ENCODE measurements at places on chromosomes 4 and X. TPM values are rescaled to one million over a fixed set of nuclear protein-coding genes. Genes with fewer than 3 reads are reported as not detected.

- no peak for DNase-seq
These were observed 283.9 kb downstream of the UNC5C start for GRCh38 chr4:95264843-95265242.

- no peak for DNase-seq
These were observed 107.2 kb upstream of the PGRMC2 start for GRCh38 chr4:128394778-128395177.

GRCh38 chr4:623914-624566, 1.3 kb upstream of the PDE6B start:
- no peak for DNase-seq

DNA sequence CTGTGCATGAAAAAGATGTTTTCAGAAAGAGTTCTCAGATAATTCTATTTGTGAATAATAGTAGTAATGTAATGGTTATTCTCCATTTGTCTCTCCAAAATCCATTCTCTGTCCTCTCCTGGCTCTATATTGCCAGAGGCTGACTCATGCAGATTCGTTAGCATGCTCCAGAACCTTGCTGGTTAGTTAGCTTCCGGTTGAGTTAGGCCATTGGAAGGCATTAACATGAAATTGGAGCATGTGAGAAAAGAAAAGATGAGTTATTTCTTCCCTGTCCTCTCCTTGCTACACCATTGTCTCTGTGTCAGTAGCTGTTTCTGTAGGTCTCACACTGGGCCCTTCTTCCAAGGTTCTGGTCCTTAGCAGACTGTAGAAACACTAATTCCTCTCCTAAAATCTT, 23.5 kb upstream of the PRDM8 start:
- no peak for DNase-seq

- no peak for DNase-seq
These were observed 229.9 kb downstream of the COL25A1 start for GRCh38 chr4:109072595-109072994.

- DNase-seq = no peak
These were observed 15.9 kb downstream of the SH3TC1 start for GRCh38 chr4:8215001-8215427.

- no peak for DNase-seq
These were observed 53.9 kb upstream of the PDLIM3 start for GRCh38 chr4:185589067-185589836.

DNA sequence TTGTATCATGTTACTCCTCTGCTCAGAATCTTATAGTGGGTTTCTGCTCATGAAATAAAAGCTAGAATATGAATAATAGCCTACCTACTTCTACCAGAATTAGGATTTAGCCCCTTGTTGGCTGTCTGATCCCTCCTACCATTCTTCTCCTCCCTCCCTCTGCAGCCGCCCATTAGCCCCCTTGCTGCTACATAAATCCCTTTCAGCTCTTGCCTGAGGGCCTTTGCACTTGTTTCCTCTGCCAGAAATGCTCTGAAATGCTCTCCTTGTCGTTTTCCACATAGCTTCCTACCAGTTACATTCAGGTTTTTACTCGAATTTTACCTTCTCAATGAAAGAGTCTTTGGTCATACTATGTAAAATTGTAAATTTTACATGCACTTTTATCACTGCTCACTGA, 159.2 kb downstream of the ADGRL3 start:
- no peak for DNase-seq

DNA sequence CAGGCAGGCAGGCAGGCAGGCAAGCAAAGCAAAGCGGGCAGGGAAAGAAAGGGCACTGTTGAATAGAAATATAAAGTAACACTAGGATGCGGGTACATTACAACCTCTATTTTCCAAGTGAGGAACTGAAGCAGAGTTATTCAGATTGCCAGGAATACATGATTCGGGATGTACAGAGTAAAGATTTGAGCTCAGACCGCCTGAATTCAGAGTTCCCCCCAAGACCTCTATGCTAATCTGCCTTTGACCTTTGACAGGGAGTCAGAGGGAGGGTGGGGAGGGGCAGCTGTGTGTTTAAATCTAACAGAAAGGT, 271.9 kb upstream of the SMIM31 start:
- no peak for DNase-seq

DNA sequence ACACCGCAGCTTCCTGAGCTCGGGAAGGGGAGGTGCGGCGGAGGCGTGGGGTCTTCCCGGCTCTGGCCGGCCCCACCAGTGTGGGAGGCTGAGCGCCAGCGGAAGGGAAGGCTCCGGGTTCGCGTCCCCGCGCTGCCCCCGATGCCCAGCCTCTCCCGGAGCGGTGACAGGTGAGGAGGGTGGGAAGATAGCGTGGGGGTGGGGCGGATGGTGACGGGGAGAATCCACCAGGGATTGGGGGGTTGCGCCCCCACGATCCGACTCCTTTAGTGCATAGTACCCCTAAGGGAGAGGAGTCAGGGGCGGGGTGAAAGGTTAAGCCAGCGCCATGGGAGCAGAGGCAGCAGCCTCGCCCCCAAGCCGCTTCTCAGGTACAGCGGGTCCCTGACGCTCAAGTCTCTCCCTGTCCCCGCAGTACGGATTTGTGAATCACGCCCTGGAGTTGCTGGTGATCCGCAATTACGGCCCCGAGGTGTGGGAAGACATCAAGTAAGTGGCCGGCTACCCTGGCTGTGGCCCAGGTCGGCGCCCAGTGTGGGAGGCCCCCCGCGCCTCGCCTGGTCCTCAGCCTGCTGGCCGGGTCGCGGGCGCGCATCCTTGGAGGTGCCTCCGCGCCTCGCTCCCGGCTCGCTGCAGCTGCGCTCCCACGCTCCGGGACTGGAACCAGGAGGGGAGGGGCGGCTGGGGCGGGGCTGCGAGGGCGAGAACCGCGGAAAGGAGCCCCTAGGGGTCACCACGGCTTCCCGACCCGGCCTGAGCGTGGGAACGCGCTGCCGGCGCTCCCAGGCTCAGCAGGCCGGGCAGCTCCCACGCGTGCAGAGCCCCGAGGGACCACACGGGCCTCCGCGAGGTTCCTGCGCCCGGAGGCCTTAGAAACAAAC, 791 bp downstream of the GUCY1B1 start:
- DNase-seq = no peak

- DNase-seq = no peak
These were observed 6.5 kb downstream of the TMEM150C start for GRCh38 chr4:82555276-82555675.

DNA sequence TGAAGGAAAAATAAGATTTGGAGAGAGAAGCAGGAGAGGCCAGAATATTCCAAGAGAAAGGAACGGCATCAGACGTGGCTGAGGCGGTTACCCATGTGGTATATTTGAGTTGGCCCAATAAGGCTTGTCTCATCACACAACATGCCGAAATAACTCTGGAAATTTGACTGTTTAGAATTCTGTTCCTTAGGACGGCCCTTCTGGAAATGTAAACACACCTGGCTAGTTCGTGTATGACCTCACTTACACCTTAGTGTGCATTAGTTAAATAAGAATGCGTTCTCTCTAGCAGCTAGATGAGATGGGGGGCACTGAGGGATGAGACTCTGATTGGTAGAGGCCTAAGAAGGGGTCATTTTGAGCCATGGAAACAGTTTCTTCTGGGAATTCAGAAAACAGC, 33.2 kb upstream of the PLAC1 start:
- DNase-seq = no peak

DNA sequence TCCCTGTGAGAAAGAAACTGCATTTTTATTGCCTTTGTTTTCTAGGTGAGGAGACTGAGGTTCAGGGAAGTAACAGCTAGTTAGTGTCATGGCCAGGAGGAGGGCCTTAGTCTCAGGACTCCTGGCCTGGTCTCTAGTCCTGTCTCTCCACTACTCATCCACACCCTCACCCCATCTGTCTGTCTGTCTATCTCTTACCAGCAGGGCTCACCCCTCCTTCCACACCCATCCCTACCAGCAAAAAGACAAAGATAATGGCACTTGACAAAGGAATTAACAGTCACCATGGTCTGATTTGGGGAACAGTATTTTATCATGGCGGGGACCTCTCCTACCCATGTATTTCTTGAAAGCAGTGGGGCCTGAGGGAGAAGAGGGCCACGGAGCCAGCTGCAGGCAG, 125.8 kb downstream of the REPS2 start:
- no peak for DNase-seq

GRCh38 chrX:57289089-57289488, 2.6 kb downstream of the FAAH2 start:
- DNase-seq = no peak

- no peak for DNase-seq
These were observed 67.4 kb downstream of the AFF2 start for GRCh38 chrX:148567779-148568178.

GRCh38 chr4:114057746-114058145, 78.3 kb upstream of the ARSJ start:
- no peak for DNase-seq

GRCh38 chrX:6383917-6384316, 151.0 kb downstream of the VCX3A start:
- no peak for DNase-seq

- DNase-seq = no peak
These were observed 141.8 kb upstream of the PCDH18 start for GRCh38 chr4:137674066-137674465.

DNA sequence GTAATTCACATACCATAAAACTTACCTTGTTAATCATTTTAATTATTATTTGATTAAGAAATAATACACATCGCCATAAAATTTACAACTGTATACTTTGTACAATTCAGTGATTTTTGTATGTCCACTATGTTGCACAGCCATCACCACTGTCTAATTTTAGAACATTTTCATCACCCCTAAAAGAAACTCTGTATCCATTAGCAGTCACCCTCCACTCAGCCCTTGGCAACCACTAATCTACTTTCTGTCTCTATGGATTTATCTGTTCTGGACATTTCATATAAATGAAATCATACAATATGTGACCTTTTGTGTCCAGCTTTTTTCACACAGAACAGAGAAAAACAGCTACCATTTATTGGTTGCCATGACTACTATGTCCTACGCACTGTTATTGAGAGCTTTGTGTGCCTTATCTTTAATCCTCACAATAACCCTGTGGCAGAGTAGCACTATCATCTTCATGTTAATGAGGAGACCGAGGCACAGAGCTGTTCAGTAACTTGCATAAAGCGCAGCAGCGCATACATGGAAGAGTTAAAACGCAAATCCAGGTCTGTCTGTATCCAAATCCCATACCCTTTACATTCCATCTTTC, 64.6 kb upstream of the PAGE1 start:
- DNase-seq = no peak

- no peak for DNase-seq
These were observed 28.5 kb downstream of the ACSL4 start for GRCh38 chrX:109704563-109704962.

- DNase-seq = no peak
These were observed 717.8 kb upstream of the PCDH7 start for GRCh38 chr4:30002341-30002740.

DNA sequence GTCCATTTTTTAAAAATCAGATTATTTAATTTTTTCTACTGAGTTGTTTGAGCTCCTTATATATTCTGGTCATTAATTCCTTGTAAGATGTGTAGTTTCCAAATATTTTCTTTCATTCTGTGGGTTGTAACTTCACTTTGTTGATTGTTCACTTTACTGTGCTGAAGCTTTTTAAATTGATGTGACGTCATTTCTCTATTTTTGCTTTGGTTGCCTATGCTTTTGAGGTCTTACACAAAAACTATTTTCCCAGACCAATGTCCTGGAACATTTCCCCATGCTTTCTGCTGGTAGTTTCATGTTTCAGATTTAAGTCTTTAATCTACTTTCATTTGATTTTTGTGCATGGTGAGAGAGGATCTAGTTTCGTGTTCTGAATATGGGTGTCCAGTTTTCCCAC, 753.6 kb downstream of the TRIML1 start:
- no peak for DNase-seq

DNA sequence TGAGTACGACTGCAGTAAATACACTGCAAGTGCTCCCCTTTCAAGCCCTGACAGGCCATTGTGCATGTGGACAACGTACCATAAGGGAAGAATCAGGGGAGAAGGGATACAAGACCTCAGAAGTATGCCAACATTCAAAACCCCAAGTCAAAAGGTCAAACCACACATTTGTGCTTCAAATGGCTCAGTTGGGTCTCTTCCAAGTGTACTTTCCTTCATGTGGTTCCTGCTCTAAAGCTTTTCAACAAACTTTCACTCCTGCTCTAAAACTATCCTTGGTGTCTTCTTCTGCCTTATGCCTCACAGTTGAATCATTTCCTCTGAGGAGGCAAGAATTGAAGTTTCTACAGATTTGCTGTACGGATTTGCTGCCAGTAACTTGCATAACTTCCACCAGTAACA, 305.7 kb upstream of the SLIT2 start:
- DNase-seq = no peak

DNA sequence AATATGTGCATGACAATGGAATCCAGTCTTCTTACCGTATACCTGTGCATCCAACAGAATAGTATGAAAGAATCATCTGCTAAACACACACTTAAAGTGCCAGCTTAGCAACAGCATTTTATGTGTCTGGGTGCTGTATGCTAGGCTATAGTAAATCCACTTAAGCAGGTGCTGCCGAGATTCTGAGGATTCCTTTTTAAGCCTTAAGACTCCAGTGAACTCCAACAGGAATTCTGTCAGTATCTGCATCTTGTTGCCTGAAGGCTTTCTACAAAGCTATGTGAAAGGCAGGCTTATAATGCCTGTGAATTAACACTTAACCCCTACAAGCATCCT, 1076.4 kb upstream of the PABPC4L start:
- DNase-seq = no peak

DNA sequence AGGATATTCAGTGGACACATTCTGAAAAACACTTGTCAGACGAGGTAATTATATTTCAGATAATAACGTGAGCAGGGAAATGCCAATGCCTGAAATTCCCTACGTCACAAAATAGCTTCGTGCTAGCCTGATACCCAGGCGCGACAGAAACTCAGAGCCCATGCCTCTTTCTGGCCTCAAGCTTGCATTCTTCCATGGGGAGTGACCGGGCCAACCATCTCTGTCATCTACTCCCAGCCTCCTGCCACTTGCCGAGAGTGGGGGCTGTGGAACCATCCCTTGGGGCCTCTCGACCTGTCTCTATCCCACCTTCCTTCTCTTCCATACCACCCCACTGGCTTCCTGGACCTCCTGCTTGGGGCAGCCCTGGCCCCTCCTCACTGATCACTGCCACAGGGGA, 34.5 kb upstream of the CDKN2AIP start:
- no peak for DNase-seq

GRCh38 chr4:3700736-3701135, 65.4 kb upstream of the ADRA2C start:
- no peak for DNase-seq

The ERAS gene
- polyA plus RNA-seq = not detected

The CLCN4 gene
- not detected for polyA plus RNA-seq

The OTC gene
- polyA plus RNA-seq = not detected

The SYNPO2 gene
- polyA plus RNA-seq = 0.21 TPM

The NPY2R gene
- not detected for polyA plus RNA-seq

The IQSEC2 gene
- 0.35 TPM for polyA plus RNA-seq

The STAP1 gene
- 2.6 TPM for polyA plus RNA-seq

The RAB28 gene
- 19.5 TPM for polyA plus RNA-seq

The DRP2 gene
- not detected for polyA plus RNA-seq

The UNC5C gene
- not detected for polyA plus RNA-seq

The ZAR1 gene
- polyA plus RNA-seq = not detected

Data from CD8-positive, alpha-beta memory T cell (primary cell).